Muscle of leg (tissue), 16 donors: ENCODE measurements at places on chromosomes 2 and 18. TPM values are rescaled to one million over a fixed set of nuclear protein-coding genes. Genes with fewer than 3 reads are reported as not detected.

- no peaks in the 10 kb centered on the region for H3K27me3 ChIP-seq
- H3K4me1 ChIP-seq = peaks cover 4% of the 10 kb centered on the region
- H3K36me3 ChIP-seq = no peaks in the 10 kb centered on the region
- H3K27ac ChIP-seq = peak overlapping the region; percentile 98
- peak; percentile 83 for DNase-seq
Observed at GRCh38 chr2:177553176-177553884, 160.8 kb downstream of the AGPS start.

The AOX1 gene
- total RNA-seq = 1.9 TPM

The PLCD4 gene
- total RNA-seq = 41.8 TPM

DNA sequence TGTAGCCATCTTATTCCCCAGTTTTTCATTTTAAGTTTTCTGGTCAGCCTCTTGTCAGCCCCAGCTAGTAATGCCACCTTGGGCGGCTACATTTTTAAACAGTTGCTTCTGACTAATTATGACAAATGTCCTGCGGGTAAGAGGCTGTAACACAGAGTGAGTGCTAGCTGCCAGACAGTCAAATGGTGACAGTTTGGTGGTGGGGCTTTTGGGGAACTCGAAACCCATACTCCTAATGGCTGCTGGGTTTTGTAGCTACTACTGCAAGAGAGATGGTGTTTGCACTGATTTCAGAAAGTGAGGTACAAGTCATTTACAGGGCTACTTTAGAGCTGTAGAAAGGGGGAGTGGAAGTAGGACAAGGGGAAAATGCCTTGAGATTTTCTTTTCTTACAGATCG lies 48.2 kb downstream of the ZCCHC2 start:
- no peaks in the 10 kb centered on the region for H3K27me3 ChIP-seq
- DNase-seq = no peak
- peaks cover 38% of the 10 kb centered on the region for H3K36me3 ChIP-seq
- no peak overlapping the region for H3K4me3 ChIP-seq
- no peaks in the 10 kb centered on the region for H3K4me1 ChIP-seq

The SOX11 gene
- 13.2 TPM for total RNA-seq

The FNDC4 gene
- 11.0 TPM for total RNA-seq

The DAPL1 gene
- total RNA-seq = not detected

DNA sequence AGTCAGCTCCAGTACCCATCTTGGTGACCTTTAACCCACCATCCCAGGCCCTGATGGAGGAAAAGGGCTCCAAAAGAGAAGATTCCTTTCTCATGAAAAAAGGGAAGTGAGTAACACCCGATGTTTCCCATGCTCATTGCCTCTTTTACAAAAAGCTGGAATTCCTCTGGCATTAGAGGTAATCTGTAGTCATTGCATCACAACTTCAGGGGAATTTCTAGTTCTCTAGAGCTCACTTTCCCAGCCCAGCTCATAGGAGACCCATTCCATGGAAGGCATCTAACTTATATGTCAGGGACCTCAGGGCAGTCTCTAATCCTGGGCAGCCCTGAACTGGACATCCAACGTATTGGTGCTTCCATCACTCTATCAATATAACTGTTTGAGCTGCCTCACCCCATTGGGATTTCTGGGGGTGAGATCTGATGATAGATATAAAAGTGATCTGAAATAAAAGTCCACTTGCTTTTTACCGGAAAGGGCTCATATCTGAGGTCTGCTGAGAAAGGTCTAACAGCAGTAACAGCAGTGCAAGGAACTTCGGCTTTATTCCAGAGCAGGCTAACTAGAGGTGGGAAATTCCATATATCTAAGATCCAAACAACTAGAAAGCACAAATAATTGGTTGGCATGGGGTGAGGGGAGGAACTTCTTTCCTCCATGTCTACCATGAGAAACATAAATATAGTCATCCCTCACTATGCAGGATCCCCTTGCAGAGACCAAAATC lies 106.1 kb downstream of the ETAA1 start:
- no peaks in the 10 kb centered on the region for H3K27me3 ChIP-seq
- no peaks in the 10 kb centered on the region for H3K36me3 ChIP-seq
- no peak overlapping the region for H3K27ac ChIP-seq
- H3K4me1 ChIP-seq = no peaks in the 10 kb centered on the region
- H3K4me3 ChIP-seq = no peak overlapping the region

The RGPD6 gene
- 26.2 TPM for total RNA-seq

The ABCG8 gene
- total RNA-seq = not detected

The KYNU gene
- total RNA-seq = 0.84 TPM

The CREG2 gene
- total RNA-seq = 2.4 TPM

DNA sequence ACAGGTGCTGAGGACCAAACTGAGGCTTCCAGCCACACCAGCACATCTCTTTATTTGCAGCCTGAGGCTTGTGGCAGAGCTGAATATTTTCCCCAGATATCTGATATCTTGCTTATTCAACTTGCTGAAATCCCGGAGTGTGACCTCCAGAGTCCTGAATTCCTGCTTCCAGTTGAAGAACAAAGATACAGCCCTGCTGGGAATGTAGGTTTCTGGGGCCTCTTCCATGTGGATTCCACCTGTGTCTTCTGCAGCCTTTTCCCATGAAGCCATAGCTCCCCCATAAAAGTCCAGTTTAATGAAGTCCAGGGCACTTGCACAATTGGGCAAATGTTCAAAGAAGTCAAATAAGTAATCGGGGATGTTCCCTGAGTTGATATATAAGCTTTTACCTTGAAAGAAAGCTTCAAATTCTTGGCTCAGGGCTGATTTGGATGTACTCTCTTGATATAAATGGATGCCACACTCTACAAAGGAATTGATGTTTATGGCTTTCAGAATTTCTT lies 14.9 kb downstream of the NLRC4 start:
- no peak overlapping the region for H3K4me3 ChIP-seq
- H3K4me1 ChIP-seq = no peaks in the 10 kb centered on the region
- no peak overlapping the region for H3K27ac ChIP-seq
- no peak for DNase-seq
- no peaks in the 10 kb centered on the region for H3K36me3 ChIP-seq

- no peak overlapping the region for H3K4me3 ChIP-seq
- no peaks in the 10 kb centered on the region for H3K36me3 ChIP-seq
- no peak overlapping the region for H3K27ac ChIP-seq
- H3K27me3 ChIP-seq = no peaks in the 10 kb centered on the region
Observed at GRCh38 chr2:62765619-62766376, 60.3 kb downstream of the EHBP1 start.

- H3K36me3 ChIP-seq = no peaks in the 10 kb centered on the region
- no peaks in the 10 kb centered on the region for H3K27me3 ChIP-seq
- peaks cover 3% of the 10 kb centered on the region for H3K4me1 ChIP-seq
- no peak overlapping the region for H3K27ac ChIP-seq
Observed at GRCh38 chr2:220002699-220003098, 375.3 kb downstream of the SLC4A3 start.

DNA sequence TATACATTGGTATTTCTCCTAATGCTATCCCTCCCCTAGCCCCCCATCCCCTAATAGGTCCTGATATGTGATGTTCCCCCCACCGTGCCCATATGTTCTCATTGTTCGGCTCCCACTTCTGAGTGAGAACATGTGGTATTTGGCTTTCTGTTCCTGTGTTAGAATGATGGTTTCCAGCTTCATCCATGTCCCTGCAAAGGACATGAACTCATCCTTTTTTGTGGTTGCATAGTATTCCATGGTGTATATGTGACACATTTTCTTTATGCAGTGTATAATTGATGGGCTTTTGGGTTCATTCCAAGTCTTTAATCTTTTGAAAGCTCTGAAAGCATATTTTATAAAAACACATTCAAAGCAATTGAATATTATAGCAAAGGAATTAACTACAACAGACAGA lies 1169.4 kb upstream of the ZEB2 start:
- H3K27me3 ChIP-seq = no peaks in the 10 kb centered on the region
- no peak overlapping the region for H3K4me3 ChIP-seq

DNA sequence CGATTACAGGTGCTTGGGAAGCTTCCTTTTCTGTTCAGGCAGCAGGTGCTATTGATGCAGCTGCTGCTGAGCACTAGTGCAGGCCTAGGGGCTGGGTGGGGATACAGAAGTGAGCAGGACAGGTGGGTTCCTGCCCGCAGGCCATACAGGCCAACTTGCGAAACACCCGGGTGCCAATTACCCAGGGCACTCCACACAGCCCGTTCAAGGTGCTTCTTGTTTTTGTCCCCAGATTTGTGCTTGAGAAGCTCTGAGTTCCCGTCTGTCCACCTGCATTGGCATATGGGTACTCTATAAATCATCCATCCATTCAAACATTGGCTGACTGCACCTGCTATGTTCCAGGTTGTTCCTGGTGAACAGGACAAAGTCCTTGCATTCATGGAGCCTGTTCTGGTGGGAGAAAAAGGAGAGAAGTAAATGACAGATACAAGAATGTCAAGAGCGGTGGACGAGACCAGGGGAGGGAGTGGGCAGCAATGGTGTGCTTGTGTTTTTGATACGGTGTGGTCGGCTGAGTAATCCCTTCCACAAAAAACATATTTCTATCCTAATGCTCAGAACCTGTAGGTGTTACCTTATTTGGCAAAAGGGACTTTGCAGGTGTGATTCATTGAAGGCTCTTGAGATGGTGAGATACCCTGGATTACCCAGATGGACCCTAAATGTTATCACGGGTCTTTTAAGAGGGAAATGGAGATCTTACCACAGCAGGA lies 31.4 kb downstream of the SH3BP4 start:
- DNase-seq = no peak
- H3K36me3 ChIP-seq = no peaks in the 10 kb centered on the region
- peak overlapping the region; percentile 89 for H3K27ac ChIP-seq
- peaks cover 27% of the 10 kb centered on the region for H3K27me3 ChIP-seq

DNA sequence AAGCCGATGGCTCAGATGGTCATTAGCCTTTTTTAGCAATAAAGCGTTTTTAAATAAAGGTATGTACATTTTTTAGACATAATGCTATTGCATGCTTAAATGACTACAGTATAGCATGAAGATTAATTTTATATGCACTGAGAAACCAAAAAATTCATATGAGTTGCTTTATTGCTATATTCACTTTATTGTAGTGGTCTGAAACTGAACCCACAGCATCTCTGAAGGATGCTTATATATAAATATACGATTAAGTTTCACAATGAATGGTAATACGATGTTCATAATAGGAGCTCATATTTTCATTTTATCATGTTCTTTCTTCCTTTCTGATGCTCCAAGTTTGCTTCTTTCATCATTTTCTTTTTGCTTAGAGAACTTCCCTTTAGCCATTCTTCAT lies 132.8 kb downstream of the DNAH6 start:
- H3K4me3 ChIP-seq = no peak overlapping the region
- H3K36me3 ChIP-seq = no peaks in the 10 kb centered on the region
- H3K4me1 ChIP-seq = no peaks in the 10 kb centered on the region
- H3K27ac ChIP-seq = no peak overlapping the region

DNA sequence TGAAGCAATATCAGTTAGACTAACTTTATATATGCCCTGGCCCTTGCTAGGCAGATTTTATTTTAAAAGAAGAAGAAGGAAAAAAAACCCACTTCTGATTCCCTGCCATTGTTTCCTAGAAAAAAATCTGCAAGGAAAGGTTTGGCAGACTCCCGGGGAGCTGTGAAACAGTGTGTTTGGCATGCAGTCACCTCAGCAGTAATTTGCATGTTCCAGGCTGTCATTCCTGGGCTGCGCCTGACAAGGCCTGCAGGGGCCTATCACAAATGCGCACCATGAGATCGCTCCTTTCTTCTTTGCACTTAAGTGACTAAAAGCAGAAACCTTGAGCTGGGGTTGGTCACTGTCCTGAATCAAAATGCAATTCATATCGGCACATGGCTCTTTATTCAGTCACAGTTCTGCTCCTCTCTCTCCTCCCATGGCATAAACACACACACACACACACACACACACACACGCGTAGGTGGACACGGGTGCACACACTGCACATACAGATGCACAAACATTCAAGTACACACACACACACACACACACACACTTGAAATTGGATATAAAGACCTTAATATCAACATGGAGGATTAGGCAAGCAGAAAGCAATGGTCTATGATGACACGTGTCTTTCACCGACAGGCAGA lies 172.8 kb downstream of the MYT1L start:
- no peaks in the 10 kb centered on the region for H3K4me1 ChIP-seq
- H3K36me3 ChIP-seq = no peaks in the 10 kb centered on the region
- no peaks in the 10 kb centered on the region for H3K27me3 ChIP-seq
- H3K27ac ChIP-seq = no peak overlapping the region

The UGT1A4 gene
- total RNA-seq = not detected

The APLF gene
- total RNA-seq = 5.5 TPM

GRCh38 chr2:58502931-58503330 lies 261.8 kb upstream of the FANCL start:
- DNase-seq = no peak
- H3K36me3 ChIP-seq = no peaks in the 10 kb centered on the region
- H3K4me3 ChIP-seq = no peak overlapping the region
- H3K27me3 ChIP-seq = no peaks in the 10 kb centered on the region
- H3K4me1 ChIP-seq = no peaks in the 10 kb centered on the region
- H3K27ac ChIP-seq = no peak overlapping the region

- H3K36me3 ChIP-seq = no peaks in the 10 kb centered on the region
- peaks cover 17% of the 10 kb centered on the region for H3K27me3 ChIP-seq
Observed at GRCh38 chr2:16105669-16106281, 165.4 kb downstream of the MYCN start.

The TMEFF2 gene
- total RNA-seq = 7.7 TPM

The TMEM185B gene
- 8.9 TPM for total RNA-seq

DNA sequence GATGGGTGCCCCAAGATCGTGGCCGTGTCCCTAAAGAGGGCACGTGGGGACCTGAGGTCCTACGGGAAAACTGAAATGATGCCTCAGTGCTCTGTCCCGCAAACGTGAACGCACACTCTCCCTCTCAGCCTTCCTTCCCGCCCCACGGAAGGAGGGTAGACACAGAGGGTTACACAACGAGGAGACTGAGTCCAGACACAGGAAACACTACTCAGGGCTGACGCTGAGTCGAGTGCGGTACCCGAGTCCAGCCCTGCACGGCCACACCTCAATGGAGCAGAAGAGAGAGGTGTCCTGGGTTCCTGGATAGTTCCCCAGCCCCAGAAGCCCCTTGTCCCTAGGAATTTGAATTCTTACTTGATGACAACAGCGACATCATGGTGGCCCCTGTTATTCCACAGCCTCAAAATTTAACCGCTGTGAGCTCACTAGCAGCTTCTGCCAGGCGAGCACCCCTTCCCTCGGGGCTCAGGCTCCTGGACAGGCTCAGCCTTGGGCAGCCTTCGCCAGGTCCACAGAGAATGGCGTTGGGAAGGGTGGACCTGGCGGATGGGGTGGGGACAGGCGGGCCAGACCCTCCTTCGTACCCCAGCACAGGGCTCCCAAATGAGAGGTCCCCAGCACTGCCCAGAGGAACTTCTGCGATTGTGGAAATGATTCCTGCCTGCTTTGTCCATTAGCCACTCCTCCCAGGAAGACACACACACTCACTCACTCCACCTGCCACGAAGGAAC lies 980 bp upstream of the RNPEPL1 start:
- no peak for DNase-seq
- peak overlapping the region; percentile 67 for H3K27ac ChIP-seq
- H3K36me3 ChIP-seq = peaks cover 6% of the 10 kb centered on the region
- peak overlapping the region; percentile 60 for H3K4me3 ChIP-seq

The DNAJC5G gene
- not detected for total RNA-seq
